Stimulated activated CD4-positive, alpha-beta T cell treated with anti-CD3 and anti-CD28 coated beads, Interleukin-2, amount 100 ng/mL, for 24 hours (primary cell): ENCODE measurements at places on chromosomes 1 and 21.
A peak's percentile ranks its signal among the peaks of the same experiment; 100 is the strongest.

- no peak for DNase-seq
Observed at GRCh38 chr1:103108376-103109150, at the start of gene COL11A1. Gene COL11A1, minus strand, starts transcription at chr1:103108522. Its CDS starts 344 bp downstream, at chr1:103108178.

GRCh38 chr1:55555956-55556725 is 341.0 kb upstream of the USP24 start:
- no peak for DNase-seq

DNA sequence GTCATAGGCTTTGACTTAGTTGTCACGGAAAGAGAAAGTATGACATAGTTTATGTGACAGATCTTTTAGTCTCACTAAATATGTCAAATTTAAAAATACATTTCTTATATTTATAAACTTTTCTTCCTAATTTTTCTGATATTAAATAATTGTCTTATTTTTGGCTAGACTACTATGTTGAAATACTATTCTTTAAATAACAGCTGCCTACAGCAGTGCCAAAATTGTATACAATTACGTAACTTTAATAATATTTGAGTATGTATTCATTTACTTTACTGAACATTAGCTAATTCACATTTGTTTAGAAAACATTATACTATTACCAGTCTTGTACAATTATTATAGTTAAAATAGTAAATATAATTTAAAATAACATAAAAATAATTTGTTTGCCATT is 137.4 kb downstream of the ADGRL4 start:
- DNase-seq = no peak

DNA sequence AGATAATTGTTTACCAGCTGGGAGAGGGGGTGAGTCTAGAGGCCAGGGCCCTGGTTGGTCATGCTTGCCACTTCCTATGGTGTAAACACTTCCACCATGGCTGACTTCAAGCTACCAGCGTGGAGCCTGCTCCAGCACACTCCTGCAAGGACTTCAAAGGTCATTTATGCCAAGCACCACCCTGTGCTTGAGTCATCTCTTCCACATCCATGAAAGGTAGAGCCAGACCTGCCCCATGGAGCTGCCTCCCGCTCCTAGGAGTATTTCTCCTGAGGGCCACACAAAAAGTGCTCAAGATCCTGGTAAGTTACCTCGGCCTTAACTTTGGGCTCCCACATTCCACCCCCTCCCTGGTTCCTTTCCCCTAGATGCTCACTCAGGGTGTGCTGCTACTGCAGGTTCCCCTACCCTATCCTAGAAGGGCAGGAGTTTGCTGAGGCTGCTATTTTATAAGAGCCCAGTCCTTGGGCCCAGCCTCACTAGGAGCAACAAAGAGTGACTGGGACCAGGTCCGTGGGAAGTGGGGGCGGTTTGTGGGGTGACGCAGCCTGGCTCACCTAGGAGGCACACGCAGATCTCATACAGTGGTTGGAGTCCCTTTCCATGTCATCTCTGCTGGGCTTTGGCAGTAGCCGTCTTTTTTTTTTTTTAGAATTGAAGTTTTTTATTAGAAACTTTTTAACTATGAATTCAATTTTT is 2.4 kb downstream of the RAB7B start:
- DNase-seq = peak; percentile 52

DNA sequence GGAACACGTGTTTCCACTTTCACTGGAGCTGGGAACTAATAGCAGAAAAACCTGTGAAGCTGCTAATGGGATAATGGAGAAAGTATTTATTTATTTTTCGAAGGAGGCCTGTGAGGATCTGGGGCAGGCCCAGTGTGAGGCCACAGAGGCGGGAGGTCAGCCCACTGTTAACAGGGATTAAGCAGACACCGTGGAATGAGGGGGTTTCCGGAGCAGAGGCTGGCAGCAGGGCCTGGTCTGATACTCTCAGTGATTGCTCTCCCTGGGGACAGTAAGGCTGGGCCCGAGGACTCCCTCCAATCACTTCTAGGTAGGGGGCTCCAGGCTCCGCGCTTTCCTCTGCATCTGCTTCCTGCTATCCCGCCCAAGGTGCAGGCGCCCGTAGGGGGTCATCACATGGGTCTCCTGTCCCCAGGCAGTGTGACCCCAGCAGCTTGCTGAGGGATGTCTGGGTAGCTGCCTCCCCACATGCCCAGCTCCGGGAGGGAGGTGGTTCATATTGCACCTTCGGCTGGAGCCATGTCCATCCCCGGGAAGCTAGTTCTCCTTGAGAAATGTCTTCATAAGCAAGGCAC is 28.8 kb upstream of the CDCA8 start:
- DNase-seq = no peak

GRCh38 chr1:226645279-226645976 is 93.7 kb downstream of the ITPKB start:
- DNase-seq = no peak

- DNase-seq = peak; percentile 3
Observed at GRCh38 chr1:27724961-27725373, 794 bp upstream of the FAM76A start.

GRCh38 chr1:203325026-203325417 is 19.7 kb downstream of the BTG2 start:
- peak; percentile 59 for DNase-seq

- peak; percentile 36 for DNase-seq
Observed at GRCh38 chr1:205748403-205749233, 1.4 kb downstream of the NUCKS1 start.

GRCh38 chr1:27886353-27886679 is 14.0 kb downstream of the THEMIS2 start:
- DNase-seq = no peak

GRCh38 chr1:91013302-91013701 is 8.5 kb downstream of the ZNF644 start:
- no peak for DNase-seq

- no peak for DNase-seq
Observed at GRCh38 chr21:45324489-45325205, 37.0 kb upstream of the POFUT2 start.

DNA sequence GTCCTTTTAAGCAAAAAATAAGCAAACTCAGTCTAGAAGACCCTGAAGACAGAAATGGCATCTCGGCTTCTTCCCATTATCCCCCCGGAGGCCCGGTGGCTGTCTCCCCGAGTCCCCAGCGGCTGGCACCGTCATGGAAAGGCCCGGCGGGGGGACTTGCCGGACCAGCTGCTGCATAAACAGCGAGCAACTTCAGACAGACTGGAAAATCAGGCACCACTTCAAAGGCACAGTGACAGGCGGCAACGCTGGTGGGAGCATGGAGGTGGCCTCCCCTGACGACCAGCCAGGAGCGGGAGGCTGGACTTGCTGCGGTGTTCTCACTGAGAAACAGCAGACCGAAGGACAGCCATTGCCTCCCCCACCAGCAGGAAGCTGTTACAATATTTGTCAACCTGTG is 18.4 kb upstream of the C1QA start:
- DNase-seq = no peak

DNA sequence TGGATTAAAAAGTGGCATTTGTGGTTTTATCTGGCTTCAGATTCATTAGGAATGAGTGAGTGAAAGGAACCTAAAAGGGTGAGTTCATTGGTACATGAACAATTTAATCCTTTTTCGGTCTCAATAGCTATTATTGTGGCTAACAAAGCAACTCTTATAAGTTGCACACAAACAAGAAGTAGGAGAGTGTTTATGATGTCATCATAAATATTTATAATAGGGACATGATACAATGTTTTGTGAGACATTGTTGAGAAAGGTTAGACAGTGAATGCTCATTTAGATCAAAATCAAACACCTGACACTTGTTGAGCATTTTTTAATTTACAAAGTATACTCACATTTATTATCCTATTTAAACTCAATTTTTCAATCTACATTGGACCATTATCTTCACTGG is 363.4 kb downstream of the PDE4B start:
- DNase-seq = no peak

- DNase-seq = no peak
Observed at GRCh38 chr1:226201029-226201593, 14.6 kb upstream of the ACBD3 start.

GRCh38 chr1:240462277-240462676 is 149.7 kb downstream of the GREM2 start:
- no peak for DNase-seq

DNA sequence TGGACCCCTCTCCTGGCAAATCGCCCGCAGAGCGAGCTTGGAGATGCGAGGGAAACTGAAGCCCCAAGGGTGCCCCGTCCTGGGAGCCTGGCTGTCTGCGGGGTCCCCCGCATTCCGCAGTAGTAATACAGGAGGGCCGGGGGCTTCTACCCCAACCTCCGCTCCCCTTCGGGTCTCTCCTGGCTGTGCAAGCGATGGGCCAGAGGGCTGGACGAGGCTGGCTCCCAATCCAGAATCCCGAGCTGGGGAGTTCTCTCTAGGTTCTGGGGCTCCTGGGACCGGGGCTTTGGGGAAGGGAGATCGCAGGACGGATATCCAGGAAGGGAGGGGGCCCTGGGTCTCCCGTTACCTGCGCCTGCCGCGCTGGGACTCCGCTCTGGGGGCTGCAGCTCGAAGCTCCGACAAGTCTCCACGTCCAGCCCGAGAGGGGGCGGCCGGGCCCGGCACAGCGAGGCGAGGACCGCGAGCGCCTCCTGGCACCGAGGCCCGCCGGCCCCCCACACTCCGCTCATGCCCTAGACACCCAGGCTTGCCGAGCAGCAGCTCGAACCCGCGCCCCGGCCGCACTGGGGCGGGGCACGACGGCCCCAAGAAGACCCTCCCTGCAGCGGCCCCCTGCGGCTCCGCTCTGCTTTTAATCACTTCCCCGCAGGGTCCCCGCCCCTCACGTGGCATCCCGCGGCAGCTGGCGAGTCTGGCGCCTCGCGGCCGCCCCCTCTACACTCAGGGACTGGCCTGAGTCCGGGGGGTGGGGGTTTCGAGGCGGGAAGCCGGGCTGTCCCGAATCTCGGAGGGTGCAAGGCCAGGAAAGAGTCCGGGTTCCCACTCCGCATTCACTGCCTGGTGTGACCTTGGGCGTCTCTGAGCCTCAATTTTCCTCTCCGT is at the start of gene SYT6:
Gene SYT6, minus strand, starts transcription at position 609 of the 885 bp plus-strand sequence. Its CDS starts 97 bp downstream, at position 512.
- DNase-seq = no peak

DNA sequence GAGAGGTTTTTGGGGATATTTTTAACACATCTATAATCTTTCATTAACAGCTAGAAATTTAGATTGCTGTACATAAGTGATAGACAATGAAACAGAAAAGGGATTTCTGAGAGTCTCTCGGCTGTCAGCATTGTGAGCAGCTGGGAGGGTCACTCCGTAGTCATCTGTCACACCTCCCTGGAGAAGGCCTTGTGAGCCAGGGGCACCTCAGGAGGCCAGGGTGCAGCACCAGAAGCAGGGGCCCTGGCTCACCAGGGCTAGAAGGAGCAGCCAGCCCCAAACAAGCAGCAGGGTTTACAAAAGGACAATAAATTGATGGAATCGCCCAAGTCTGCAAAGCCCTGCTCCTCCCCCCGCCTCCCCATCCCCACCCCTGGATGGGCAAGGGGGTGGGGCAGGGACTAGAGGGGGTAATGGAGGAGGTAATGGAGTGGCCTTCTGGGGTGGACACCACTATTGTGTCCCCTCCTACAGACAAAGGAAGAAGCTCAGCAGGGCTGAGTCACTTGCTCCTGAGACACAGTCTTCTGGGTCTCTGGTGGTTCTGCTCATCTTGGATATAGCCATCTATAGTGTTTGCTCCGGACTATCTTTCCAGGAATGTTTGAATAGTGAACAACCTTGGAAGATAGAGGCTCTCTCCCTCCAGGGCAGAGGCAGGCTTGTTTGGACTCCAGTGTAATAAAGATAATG is 263.4 kb downstream of the NPHP4 start:
- no peak for DNase-seq

DNA sequence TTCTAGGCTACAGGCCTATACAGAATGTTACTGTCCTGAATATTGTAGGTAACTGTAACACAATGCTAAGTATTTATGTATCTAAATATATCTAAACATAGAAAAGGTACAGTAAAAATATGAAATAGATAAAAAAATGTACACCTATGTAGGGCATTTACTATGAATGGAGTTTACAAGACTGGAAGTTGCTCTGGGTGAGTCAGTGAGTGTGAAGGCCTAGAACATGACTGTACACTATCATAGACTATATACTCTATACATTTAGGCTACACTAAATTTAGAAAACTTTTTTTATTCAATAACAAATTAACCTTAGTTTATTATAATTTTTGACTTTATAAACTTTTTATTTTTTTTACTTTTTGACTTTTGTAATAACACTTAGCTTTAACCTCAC is 136.9 kb downstream of the DUSP10 start:
- DNase-seq = no peak

DNA sequence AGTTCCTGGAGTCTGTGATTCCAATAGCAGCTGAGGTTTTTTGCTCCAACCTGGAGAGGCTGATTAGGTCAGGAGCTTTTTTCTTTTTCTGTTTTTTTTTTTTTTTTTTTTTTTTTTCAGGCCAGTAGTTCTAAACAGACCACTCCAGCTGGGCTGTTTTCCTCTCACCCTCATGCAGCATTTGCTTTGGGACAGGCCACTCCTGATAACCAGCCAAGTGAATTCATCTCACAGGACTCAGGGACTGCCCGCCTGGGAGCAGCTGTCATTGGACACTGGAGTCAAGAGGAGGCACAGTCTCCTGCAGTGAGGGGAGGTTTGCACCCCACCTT is 22.9 kb downstream of the PLXNA2 start:
- DNase-seq = no peak

GRCh38 chr1:205287767-205288559 is 33.6 kb downstream of the NUAK2 start:
- peak; percentile 69 for DNase-seq

- DNase-seq = peak; percentile 45
Observed at GRCh38 chr1:231590453-231591198, 36.0 kb upstream of the DISC1 start.

- no peak for DNase-seq
Observed at GRCh38 chr1:7422966-7423365, 348.1 kb upstream of the VAMP3 start.

GRCh38 chr1:77533660-77534305 is 148.7 kb downstream of the ZZZ3 start:
- peak; percentile 68 for DNase-seq

- DNase-seq = no peak
Observed at GRCh38 chr1:68173283-68173935, 58.9 kb downstream of the WLS start.

GRCh38 chr1:195113471-195113870 is 1494.8 kb downstream of the KCNT2 start:
- no peak for DNase-seq

GRCh38 chr1:229223498-229223897 is 47.4 kb upstream of the RAB4A start:
- DNase-seq = no peak

- no peak for DNase-seq
Observed at GRCh38 chr1:201298396-201299381, 15.4 kb downstream of the PKP1 start.

- no peak for DNase-seq
Observed at GRCh38 chr21:37342046-37342632, 24.4 kb upstream of the DYRK1A start.

GRCh38 chr1:200751717-200752116 is 13.0 kb downstream of the CAMSAP2 start:
- DNase-seq = no peak

DNA sequence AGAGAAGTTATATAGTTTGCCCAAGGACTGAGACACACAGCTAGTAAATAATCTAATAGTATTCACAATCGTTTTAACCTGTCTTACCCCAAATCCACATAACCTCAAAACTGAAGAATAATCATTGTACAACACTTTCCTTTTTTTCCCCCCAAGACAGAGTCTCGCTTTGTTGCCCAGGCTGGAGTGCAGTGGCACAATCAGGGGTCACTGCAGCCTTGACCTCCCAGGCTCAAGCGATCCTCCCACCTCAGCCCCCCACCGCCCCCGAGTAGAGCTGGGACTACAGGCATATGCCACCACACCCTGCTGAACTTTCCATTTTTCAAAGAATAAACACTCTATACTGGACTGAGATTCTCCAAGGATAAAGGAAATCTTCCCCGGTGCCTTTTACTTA is 28.7 kb upstream of the NBL1 start:
- DNase-seq = no peak
